ENCODE measurements at places on chromosomes 1 and 21.

DNA sequence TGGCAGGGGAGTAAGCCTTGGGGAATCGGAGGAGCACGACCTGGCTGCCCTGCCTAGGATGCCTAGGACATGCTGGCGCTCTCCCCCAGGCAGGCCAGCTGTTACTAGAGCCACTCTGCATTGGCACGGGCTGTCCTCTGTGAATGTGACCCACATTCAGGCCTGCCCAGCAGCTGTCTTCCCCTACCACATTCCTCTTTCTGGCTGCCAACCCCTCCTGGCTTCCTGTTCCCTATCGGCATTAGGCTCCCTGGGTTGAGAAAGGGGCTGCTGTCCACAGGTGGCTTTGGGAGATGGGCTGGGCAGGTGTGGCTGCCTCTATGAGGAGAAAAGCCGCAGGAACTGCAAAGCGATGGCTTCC lies 2.3 kb upstream of the NFASC start:
- DNase-seq: no peak

- DNase-seq: no peak
These were observed 24.4 kb upstream of the AHCYL1 start for GRCh38 chr1:109959974-109960744.

DNA sequence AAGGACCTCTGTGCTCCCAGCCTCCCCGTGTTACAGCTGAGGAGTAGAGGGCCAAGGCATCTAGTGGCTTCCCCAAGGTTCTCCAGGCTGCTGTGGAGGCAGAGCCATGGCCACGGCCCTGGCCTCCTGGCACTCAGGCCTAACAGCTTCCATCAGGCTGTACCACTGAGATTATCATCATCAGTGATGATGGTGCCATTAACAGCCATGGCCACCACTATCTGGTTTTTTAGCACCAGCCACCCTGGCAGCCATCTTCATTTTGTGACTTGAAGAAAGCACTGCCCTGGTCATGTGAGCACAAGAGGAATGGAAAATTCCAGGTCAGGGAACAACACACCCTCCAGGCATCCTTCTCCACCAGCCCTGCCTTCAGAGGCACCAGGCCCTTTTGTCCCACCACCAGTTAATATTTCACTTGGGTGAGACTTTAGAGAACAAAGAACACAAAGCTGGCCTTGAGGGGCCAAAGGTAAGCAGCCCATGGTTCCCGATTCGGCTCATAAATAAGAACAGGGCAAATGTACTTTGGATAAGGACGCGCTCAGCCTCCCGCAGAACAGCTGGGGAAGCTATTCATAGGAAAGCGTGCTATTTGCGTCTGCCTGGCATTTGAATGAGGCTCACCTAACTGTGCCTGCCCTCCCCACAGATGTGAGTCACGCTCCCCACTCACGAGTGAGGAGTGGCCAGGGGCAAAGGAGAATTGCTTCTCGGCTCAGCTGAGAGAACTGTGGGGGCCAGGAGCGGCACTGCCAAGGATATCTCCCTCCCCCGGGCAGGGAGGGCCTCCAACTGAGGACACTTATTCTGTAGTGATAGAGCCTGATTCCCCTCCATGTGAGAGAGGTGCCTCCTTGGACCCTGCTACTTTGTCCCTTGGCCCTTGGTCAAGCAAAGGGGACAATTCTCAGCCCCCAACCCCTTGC lies 95.6 kb downstream of the CD58 start:
- DNase-seq: no peak

GRCh38 chr1:193309936-193310475 lies 123.6 kb upstream of the B3GALT2 start:
- no peak for DNase-seq

GRCh38 chr1:220703305-220703704 lies 13.1 kb downstream of the C1orf115 start:
- no peak for DNase-seq

DNA sequence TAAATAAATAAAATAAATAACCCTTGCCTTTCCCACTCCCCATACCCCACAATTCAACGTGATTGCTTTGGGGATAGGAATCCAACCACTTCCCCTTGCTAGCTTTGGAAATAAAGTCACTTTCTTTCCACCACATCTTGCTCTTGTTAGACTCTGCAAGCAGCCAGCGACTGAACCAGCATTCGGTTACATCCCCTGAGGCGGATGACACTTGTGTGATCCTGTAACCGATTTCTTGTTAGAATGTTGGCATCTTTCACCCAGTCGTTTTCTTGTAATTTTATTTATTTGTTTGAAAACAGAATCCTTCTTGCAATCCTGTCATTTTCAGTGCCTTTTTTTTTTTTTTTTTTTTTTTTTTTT lies 1.6 kb upstream of the IFNGR2 start:
- no peak for DNase-seq

DNA sequence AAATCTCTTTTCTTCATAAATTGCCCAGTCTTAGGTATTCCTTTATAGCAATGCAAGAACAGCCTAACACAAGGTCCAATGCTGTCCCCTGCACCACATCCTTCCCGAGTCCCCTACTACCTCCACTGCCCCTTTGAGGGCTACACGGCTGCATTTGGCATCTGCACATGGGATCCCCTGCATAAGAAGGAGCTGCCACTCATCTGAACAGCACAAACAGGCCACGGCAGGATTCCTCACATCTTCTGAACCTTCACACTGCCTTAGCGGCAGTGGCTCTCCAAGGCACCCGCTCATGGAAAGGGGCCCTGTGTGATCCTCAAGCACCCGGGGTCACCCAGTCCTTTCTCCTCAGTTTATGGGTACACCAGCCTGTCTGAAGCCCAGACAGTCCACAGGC lies 29.2 kb upstream of the BACE2 start:
- DNase-seq: no peak
